Stimulated activated CD8-positive, alpha-beta memory T cell treated with anti-CD3 and anti-CD28 coated beads, Interleukin-7, amount 100 ng/mL, for 1 hour (primary cell): ENCODE measurements at places on chromosomes 13 and 19.

GRCh38 chr19:33463199-33463598 is 58.4 kb downstream of the PEPD start:
- no peak for DNase-seq

GRCh38 chr13:95677564-95678266 is 776 bp downstream of the DNAJC3 start:
- no peak for DNase-seq

DNA sequence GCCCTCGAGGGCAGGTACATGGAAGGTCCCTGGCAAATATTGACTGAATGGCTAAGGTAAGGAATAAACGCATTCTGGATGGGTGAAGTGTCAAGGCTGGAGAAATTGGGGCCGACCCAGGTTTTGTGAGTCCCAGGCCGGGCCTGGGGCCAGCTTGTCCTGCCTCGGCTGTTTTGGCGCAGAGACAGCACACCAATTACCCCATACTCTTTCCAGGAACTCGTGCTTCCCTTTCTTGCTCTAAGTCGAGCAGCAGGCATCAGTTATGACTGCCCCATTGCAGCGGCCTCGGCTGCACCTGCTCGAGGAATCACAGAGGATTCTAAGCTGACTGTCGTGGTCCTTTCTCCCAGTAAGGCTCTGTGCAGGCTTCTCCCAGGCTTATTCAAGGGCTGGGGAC is 67.1 kb downstream of the ZNF536 start:
- DNase-seq: no peak

- no peak for DNase-seq
Measured at GRCh38 chr13:31014456-31014855, 82.0 kb downstream of the TEX26 start.

GRCh38 chr13:48093588-48093987 is 1.3 kb downstream of the MED4 start:
- no peak for DNase-seq

GRCh38 chr13:25237083-25237482 is 50.2 kb downstream of the MTMR6 start:
- DNase-seq: no peak

DNA sequence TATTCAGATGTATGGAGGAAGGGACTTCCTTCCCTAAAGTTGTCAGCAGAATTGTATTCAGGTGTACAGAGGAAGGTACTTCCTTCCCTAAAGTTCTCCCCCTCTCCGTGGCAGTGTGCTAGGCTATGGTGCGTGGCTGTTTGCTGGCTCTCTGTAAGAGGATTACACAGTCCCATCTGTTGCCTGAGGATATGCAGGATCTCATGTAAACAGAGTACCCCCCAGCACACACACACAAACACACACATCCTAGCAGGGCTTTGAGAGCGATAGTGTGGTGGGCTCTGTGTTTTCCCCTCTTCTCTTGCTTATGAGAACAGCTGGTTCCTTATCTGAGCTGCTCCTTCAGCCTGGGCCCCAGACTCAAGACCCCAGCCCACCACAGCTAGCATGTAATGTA is 10.3 kb downstream of the NEK5 start:
- DNase-seq: no peak

- DNase-seq: no peak
Measured at GRCh38 chr13:67950603-67951002, 720.5 kb upstream of the PCDH9 start.

GRCh38 chr13:58376349-58376748 is 744.8 kb downstream of the PCDH17 start:
- DNase-seq: no peak

GRCh38 chr19:728011-728410 is 19.3 kb downstream of the PALM start:
- DNase-seq: no peak

GRCh38 chr13:26721251-26722121 is 39.1 kb downstream of the GPR12 start:
- no peak for DNase-seq

DNA sequence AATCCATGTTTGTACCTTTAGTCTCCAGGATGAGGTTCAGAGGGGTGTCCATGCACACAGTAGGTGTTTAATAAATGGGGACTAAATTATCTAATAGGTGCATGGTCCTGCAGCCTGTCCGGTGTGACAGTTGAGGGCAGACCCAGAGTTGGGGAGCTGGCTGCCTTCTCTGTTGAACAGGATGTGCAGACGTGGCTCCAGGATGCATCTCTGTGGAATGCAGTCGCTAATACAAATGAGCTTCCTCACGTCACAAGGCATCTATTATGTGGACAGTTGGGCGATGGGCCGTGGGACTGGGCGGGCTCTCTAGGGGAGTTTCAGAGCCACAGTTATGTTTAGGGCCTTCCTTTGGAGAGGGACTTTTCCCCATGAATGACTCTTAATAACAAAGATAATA is 71.0 kb downstream of the SIPA1L3 start:
- DNase-seq: no peak

- no peak for DNase-seq
Measured at GRCh38 chr13:71949441-71949840, 82.4 kb upstream of the DACH1 start.

GRCh38 chr13:30120133-30120822 is 187.1 kb downstream of the KATNAL1 start:
- DNase-seq: no peak

- no peak for DNase-seq
Measured at GRCh38 chr13:30346153-30346788, 38.9 kb upstream of the KATNAL1 start.

- DNase-seq: no peak
Measured at GRCh38 chr19:5103061-5103701, 134.3 kb downstream of the KDM4B start.

DNA sequence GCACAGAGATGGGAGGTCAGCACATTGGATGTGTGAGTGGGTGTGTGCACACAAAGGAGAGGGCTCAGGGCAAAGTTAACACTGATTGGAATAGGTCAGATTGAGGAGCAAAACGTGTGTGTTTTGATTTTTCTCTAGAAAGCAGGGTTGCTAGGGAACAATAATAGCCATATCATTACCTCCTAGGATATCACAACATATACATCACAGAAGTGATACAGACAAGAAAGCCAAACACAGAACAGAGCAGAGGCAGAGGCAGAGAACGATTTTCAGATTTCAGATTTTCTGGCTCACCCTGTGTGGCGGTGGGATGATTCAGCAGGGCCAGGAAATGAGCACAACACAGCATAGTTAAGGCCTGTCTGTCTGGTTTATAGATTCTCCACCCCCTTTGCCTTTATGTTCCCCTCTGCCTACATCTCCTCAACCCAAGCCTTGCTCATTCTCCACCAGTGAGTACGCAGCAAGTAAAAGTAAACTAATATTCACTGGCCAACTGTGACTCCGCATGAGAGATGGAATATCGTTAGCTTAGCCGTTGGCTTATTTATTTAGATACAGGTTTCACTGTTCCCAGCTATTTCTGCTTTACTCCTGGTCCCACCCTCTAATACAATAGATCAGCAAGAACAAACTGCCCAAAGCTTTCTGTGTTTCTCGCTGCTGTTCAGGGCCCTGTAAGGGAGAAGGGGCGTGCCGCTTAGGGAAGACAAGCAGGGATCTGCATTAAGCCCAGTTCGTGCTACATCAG is 182.7 kb upstream of the TSC22D1 start:
- no peak for DNase-seq

DNA sequence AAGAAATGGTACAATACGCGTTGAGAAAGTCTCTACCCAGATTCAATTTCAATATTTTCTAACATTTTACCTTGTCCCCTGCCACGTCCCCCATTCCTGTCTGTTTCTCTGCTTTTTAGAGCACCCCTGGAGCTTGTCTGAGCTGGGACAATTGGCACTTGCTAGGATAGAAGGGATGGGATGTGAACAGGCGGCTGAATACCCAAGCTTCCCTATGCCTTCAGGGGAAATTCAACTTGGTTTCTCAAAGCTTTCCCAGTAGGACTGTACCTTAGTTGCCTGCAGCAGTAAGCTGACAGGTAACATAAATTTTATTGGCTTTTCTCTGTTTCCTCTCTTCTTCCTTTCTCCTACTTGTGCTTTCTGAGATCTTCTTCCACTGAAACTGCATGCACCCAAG is 1663.3 kb downstream of the EFNB2 start:
- no peak for DNase-seq

DNA sequence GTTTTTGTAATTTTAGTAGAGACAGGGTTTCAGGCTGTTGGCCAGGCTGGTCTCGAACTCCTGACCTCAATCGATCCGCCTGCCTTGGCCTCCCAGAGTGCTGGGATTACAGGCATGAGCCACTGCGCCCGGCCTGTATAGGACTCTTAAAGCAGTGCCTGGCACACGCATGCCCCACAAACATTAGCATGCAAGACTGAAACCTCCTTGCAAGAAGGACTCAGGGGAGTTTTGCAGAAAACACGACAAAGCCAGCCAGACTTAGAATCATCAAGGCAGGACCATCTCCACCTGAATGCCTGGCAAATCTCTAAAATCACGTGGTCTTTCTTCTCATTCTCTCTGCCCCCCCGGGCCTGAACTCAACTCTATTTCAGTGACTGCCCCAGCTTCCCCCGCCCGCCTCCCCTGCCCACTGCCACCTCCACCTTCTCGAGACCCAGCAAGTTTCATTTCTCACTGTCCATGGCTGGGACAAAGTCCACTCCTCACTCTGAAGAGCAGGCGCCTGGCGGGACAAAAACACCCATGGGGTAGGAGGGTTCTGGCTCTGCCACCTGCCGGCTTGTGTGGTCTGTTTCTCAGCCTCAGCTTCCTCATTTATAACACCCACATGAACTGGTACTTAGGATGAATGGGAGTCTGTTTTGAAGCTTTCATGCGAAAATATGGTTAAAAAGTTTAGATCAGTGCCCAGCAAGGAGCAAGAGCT is 2.4 kb downstream of the TICAM1 start:
- no peak for DNase-seq

DNA sequence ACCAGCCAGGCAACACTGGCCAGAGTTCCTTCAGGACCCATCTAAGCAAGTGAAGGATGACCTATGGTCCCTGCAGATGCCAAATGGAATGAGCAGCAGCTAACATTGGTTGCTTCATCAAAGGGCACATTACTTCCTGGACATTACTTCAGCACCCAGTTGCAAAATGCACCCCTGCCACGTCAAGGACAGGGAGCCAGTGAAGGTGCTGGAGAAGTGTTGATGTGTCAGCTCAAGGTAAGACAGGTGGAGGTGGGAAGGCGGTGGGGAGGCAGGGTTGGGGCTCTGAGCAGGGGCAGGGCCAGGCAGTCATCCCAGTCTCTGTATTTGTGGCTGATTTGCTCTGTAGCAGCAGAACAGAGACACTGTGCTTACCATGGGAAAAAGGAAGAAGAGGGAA is 14.6 kb downstream of the CSNK1A1L start:
- no peak for DNase-seq

DNA sequence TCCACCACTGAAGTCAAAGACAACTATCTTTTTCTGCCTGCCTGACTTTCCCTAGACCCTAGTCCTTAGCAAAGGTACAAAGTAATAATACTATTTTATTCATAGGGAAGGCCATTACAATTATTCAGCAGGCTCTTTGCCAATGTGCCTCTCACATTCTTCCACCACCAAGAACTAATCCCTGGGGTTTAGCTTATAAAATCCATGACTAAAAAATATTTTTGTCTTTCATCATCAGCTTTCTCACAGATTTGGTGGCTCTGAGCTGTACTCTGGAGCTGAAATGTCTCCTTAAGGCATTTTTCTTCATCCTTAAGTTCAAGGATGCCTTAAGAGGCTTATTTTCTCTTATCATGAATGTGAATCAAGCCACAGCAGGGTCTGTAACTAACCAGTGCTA is 96.1 kb downstream of the OXGR1 start:
- DNase-seq: no peak

GRCh38 chr13:113726961-113727411 is 32.0 kb upstream of the TMEM255B start:
- DNase-seq: no peak

- DNase-seq: no peak
Measured at GRCh38 chr19:33785795-33786194, 10.9 kb upstream of the KCTD15 start.

DNA sequence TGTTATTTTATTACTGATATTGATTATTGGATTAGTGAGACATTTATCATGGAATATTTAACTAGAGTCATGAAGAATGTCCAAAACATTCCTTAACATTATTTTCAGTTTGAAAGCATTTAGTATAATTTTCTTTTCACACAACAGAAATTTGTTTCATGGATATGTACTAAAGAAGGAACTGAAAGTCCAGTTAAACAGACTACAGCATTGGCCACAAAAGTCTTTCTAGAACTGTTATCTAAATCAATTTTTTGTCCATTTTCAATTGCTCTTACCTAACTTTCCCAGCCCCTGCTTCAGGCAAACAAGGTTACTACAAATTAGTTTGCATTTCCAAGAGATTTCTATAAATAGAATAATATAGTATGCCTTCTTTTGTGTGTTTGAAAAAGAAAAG is 1018.0 kb upstream of the PCDH20 start:
- DNase-seq: no peak

- DNase-seq: no peak
Measured at GRCh38 chr13:67740871-67741535, 510.9 kb upstream of the PCDH9 start.

DNA sequence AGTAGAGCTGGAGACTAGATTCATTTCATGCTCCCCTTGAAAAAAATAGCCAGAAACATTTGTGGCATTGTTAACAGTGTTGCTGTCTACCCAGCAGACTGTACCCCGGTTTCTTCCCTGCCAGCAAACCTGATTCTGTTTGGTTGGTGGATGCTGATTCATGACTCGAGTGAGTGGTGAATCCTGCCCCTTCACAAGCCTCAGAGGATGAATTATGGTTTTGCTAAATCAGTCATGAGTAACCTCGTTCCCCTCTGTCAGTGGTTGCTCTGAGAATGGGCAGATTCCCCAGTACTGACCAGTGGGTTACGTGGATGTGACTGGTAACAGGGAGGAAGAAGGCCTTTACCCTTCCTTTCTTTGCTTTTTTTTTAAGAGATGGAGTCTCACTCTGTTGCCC is 10.1 kb downstream of the NLRP12 start:
- no peak for DNase-seq

- DNase-seq: no peak
Measured at GRCh38 chr19:45251452-45252354, 632 bp downstream of the MARK4 start.

DNA sequence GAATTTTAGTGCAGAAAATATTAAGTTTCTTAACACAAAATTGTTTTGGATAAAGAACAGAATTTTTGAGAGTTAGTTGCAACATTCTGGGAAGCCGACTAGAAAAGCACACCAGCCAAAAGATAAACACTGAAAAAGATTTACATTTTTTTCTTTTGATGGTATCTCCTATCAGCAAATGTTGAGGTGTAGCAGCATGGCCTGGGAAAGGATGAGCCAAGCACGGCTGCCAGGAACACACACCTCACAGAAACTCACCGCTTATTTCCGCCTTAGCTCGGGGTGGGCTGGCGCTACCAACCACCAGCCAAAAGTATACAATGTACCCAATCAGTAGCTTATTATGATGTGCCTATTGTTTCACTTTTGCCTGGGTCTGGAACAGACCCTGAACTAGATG is 134.7 kb downstream of the MIPEP start:
- DNase-seq: no peak

- DNase-seq: no peak
Measured at GRCh38 chr13:75468098-75468497, 13.9 kb downstream of the TBC1D4 start.
